ENCODE measurements at places on chromosomes 3 and 15.

DNA sequence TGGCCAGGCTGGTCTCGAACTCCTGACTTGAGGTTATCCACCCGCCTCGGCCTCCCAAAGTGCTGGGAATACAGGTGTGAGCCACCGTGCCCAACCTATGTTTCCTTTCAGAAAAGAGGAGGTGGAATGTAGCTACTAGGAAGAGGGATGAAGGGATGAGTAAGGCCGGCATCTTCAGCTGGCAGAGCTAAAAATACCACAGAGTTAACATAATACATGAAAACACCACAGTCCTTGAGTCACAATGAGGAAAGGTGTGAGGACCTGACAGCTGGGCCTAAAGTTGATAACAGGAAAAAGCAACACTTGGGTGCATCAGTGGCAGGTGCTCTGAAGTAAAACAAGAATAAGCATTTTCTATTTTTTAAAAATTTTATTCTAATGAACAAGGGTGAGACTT lies 392.2 kb downstream of the DIPK2A start:
- no peak for DNase-seq

DNA sequence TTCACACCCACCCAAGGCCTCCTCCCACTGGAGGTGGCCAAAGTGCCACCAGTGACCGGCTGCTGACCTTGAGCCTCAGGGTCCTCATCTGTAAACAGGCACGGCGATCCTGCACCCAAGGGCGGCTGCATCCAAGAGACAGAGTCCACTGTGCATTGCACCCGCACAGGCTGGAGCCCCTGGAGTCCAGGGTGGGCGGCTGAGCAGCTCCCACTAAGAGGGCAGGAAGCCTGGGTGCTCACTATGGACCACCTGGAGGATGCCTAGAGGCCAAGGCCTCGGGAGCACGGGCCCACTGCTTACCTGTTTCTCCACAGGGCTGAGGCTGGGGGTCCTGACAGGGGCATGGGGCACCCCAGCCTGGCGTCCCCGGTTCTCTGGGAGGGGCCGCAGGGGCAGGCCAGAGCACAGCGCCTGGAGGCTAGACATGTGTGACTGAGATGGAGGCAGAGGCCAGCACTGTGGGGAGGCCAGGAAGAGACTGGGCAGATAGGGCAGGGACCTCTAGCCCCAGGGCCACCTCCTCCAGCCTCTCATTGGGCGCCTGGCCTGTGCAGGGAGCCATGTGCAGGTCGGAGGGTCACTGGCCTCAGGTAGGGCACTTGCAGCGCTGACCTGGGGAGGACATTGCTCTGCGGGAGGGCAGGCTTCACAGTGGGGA lies at the start of gene UROC1:
TSS of gene UROC1 (minus strand) at position 483 of the 661 bp plus-strand sequence. CDS start at position 429, 54 bp downstream.
- DNase-seq: no peak

DNA sequence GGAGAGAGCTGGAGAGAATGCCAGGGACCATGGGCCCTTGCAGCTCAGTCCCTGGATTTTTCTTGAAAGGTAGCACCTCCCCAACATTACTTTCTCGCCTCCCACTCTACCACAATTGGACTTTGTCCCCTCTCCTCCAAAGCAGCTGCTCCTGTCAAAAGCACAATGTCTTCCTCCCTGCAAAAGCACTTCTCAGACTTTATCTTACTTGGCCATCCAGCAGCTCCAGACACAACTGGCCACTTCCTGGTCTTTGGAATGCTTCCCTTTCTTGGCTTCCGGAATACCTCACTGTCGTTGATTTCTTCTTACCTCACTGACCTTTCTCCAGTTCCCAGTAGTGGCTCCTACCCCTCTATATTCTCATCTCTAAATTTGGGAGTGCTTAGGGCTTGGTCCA lies 134.6 kb upstream of the PROK2 start:
- DNase-seq: no peak

GRCh38 chr15:95930659-95931375 lies 399.7 kb upstream of the NR2F2 start:
- DNase-seq: no peak

DNA sequence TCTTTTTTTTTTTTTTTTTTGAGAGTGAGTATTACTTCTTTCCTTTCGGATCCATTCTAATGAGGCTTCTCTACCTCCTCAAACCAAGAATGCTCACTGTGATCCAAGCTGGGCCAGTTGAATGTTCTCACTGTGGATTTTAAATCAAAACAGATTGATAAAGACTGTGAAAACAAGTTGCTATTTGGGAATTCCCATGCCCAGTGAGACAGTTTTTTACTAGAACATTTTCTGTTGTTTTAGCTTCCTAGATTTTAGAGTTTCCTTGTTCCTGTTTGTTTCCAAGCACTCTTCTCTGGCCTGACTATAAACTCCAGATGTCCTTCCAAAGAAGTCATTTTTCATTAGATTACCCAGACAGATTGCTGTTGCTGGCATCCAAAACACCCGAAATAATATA lies 60.1 kb upstream of the GALNT15 start:
- DNase-seq: no peak

DNA sequence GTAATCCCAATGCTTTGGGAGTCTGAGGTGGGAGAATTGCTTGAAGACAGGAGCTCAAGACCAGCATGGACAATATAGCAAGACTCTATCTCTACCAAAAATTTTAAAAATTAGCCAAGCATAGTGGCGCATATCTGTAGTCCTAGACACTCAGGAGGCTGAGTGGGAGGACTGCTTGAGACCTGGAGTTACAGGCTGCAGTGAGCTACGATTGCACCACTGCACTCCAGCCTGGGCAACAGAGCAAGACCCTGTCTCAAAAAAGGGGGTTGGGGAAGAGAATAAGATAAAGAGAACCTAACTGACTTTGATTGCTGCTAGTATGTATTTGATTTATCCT lies 755 bp downstream of the CD200R1 start:
- no peak for DNase-seq

DNA sequence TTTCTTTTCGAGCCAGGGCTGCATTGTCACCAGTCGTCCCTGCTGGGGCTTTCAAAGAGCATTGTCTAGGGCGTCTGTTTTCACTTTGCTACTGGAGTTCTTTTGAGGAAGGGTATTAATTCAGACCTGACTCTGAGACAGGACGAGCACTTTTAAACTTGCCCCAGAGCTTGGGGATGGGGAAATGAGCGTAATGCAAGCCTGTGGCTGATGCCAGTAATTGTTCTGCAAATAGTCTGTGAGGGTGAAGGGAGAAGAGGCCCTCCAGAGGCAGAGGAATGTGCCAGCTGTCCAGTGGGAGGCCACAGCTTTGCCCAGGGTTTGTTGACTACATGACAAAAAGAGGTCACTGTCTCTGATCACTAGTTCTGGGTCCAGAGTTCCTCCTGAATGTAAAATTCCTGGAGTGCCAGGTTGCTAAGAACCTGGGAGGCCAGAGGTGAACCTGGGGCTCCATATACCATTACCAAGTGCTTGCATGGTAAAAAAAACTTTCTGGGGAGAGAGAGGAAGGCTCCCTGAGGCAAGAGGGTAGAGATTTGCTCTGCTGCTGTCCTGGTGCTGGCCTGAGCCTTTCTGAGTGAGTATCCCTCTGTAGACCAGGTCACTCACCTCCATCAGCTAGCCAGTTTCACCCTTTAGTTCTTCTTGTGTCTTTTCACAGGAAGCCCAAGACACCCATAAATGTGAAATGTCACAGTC lies 14.8 kb downstream of the EEFSEC start:
- DNase-seq: no peak

DNA sequence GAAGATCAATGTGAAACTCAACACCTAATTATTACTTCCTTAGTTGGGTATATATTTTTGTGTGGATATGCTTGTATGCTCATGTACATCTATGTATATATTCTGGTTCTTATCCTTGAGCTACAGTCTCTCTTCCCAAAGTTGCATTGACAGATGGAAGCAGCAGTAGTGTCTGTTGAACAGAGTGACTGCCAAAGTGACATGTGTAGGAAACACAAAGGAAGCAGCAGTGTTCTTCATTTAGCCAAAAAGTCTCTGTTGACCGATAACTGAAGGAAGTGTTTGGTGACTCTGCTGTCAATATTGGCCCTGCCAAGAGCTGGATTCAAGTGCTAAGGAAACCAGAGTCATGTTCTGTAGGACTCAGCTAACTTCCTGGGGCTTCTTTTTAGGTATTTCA lies 123.8 kb downstream of the C3orf70 start:
- DNase-seq: no peak

DNA sequence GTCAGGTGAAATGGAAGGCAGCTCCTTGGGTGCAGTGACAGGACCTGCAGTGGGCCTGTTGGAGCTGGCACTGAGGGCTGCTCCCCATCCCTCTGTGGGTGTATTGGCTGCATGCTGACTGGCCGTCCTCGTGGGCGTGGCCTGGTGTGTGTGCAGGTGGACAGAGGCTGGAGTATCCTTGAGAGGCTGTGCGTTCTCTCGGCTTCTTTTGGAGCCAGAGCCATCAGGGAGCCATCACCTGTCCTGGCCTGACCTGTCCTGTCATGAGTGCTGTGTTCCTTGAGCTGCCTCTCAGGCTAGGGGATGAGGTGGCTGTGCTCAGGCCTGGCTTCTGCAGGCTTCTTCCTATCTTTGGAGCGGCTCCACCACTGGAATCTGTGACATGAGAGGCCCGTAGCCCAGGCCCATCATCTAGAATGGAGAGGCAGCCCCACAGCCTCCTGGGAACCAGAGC lies 61.5 kb downstream of the APBA2 start:
- no peak for DNase-seq

DNA sequence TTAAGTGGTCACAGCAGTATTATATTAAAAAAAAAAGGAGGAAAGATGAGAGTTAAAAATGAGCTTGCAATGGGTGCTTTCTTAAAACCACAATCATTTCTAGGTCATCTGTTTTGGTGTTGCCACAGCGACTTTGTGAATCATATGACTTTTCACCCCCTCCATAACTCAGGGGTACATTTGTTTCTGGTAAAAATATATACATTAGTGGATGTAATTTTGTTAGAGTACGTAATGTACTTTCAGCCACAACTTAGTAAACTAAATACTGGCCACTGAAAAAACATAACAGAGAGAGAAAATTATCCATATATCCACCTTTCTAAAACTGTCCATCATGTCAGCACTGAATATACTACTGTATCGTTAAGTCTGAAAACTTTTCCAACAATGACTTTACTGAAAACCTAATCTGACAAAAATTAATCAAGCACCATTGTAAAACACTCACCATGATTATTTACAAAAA lies 3.4 kb downstream of the ANKRD28 start:
- no peak for DNase-seq

- no peak for DNase-seq
These were observed 29.1 kb downstream of the PLXND1 start for GRCh38 chr3:129577366-129577765.

DNA sequence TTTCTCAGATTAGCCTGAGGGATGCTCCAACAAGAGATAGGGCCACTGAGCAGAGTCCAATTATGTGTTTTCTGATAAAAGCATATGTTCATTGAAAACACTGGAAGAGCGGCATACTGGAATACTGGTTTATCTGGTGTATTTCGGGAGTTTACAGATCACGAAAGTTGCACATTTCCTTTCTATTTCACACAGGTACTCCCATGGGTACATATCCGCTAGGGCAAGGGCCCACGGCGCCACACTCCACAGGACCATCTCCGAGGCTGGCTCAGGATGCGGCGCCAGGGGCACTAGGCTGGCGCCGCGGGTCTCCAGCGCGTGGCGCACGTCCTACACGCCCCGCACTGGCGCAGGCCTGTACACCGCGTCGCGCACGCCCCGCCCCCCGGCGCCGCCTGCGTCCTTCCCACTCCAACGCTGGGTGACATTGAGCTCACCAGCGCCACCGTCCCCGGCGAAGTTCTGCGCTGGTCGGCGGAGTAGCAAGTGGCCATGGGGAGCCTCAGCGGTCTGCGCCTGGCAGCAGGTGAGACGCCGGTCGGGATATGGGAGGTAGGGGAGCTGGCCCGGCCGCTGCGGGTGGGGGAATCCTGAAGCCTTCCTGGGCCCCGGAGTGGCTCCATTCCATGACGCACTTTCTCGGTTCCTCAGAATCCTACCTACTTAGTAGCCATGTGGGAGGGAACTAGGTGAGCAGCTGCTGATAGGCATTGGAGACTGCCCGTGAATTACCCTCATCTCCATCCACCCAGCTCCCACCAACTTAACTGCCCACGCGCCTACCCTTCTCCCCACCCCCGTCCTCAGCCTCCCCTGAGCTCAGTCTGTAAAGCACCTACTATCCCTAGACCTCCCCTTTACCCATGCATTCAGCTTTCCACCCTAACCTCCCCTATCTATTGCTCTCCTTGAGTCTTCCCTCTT lies at the start of gene FAM162A:
TSS of gene FAM162A (plus strand) at position 412 of the 927 bp plus-strand sequence. CDS start at position 496, 84 bp downstream.
- peak; percentile 68 for DNase-seq

DNA sequence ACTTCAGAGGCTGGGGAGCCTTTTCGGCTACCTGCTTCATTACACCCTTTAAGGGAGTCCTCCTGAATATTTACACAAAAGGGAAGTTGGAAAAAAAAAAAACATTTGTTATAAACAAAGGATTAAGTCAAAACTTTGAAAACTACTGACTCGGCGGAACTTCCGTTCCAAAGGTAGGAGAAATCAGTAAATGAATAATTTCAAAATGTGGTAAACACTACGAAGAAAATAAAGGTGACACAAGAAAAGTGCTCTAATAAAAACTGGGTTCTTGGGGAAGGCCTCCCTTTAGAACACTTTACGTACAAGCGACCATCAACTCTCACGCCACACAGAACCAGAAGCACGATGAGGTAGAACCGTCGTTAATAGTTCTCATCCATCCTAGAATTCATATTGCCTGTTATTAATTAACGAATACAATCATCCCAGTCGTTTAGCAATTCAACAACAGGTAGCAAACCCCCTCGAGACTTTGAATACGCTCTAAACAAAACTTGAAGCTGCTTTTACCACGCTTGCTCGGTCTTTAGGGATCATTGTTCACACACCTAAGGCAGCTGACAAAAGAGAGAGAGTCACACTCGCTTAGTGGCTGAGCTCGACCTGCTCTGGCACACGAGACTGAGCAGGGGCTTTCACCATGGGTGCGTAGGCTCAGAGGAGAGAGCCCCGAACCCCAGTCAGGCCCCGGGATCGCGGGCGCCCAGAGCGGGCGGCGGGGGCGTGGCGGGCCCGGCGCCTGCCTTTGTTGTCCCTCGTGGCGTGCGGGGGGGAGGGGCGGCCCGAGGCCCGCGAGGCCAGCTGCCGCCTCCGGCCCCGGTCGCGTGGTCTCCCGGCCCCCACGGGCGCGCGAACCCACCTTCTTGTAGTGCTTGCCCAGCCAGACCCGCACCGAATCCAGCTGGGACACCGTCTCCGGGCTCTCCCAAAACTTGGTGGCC lies 680 bp downstream of the SMARCC1 start:
- no peak for DNase-seq

- DNase-seq: peak; percentile 88
These were observed 45.4 kb downstream of the BTD start for GRCh38 chr3:15646851-15647511.

GRCh38 chr15:53978253-53978906 lies at the start of gene UNC13C:
TSS of gene UNC13C (plus strand) at chr15:53978441. CDS start at chr15:54012904, 34,463 bp downstream.
- DNase-seq: no peak
